Caco-2 (cell line): ENCODE measurements at places on chromosomes 11 and 22. TPM values are rescaled to one million over a fixed set of nuclear protein-coding genes. Genes with fewer than 3 reads are reported as not detected.

Gene MYO7A
- 8.9 and 10.2 TPM in 2 replicates for total RNA-seq

Gene PATE2
- total RNA-seq: not detected in 2 replicates

Gene CDON
- total RNA-seq: 5.7 and 6.8 TPM in 2 replicates

Gene TRPC6
- total RNA-seq: 0.14 and 0.32 TPM in 2 replicates

Gene KDM4E
- total RNA-seq: not detected in 2 replicates

Gene HIPK3
- 64.0 and 68.5 TPM in 2 replicates for total RNA-seq

Gene BIRC3
- 1.4 and 2.2 TPM in 2 replicates for total RNA-seq

Gene MIAT
- 0.30 and 0.41 TPM in 2 replicates for total RNA-seq

Gene OR5T2
- total RNA-seq: not detected in 2 replicates

DNA sequence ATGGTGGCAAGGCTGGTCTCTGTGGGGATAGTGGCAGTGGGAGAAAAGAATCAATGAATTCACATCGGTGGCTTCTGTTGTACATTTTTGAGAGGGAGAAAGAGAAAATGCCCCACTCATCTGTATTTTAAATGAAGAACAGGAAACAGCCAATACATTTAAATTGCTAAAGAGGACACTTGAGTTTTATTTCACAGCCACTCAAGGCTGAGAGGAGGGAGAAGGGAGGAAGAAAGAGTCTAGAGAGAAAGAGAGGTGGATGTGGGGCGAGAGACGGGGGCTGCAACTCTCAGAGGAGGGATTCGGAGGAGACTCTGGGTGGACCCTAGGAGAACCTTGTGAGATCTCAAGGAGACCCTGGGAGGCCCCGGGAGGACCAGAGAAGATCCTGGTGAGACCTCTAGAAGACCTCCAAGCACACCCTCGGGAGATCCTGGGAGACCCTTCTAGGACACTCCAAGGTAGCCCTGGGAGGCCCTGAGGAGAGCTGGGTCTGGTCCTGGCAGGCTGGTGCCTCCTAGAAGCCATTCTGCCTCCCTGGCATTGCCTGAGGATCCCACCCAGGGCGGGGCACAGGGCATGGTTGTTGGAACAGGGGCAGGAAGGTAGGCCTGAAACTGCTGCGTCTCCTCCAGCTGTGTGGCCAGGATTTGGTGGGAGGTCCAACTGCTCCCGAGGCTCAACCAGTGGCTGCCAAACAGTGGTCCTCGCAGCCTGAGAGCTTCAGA is 91.0 kb upstream of the SHISAL1 start:
- H3K36me3 ChIP-seq: no peaks in the 10 kb centered on the region
- H3K27me3 ChIP-seq: no peaks in the 10 kb centered on the region
- no peaks in the 10 kb centered on the region for H3K4me1 ChIP-seq
- H3K27ac ChIP-seq: no peak overlapping the region
- no peak overlapping the region for H3K4me3 ChIP-seq

DNA sequence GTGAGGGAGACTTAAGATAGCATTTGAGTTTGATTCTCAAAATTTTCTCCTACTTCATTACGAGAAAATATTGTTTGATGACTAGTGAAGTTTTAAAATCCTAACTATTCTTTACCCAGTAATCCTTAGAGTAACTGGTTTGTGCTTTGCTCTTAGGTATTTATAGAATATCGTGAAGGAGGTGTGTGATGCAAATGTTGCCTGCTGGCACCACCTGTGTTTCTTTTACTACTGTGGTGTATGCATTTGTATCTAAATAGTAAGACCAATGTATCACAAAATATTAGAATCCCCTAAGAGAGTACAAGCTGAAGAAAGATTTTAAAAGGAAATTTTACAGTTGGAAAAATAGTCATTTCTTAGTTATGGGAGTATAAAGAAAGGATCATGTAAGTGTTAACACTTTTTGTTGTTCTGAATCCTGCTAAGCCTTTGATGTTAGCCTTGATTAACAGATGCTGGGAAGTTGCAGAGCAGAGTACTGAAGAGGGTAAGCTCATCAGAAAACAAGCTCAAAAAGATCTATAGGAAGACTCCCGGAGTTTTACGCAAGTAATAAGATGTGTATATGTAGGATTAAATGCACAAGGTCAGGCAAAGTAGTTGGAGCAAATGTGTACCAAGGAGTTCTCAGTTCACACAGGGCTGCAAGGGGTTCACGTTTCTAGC is 102.2 kb upstream of the SLC6A5 start:
- H3K27me3 ChIP-seq: no peaks in the 10 kb centered on the region
- H3K27ac ChIP-seq: no peak overlapping the region
- no peaks in the 10 kb centered on the region for H3K4me1 ChIP-seq
- no peaks in the 10 kb centered on the region for H3K36me3 ChIP-seq
- no peak overlapping the region for H3K4me3 ChIP-seq
- no peak for DNase-seq

DNA sequence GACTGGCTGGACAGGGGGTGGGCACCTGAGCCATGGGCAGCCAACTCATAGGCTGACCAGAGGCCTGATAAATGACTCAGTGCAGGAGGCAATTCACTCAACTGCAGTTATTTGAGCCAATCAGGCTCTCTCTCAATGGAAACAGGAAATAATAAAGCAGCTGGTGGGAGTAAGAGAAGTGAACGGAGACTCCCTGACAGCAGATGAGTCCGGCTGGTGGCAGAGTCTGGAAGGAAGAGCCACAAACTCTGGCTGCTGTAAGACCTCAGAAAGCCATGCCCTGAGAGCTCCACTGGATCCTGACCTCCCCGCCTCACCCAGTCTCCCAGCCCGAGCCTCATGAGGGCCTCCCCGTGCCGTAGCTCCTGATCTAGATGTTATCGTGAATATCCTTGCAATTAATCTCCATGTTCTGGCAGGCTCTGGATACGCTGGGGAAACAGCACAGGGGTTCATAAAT is 69.8 kb downstream of the TRIM29 start:
- H3K36me3 ChIP-seq: no peaks in the 10 kb centered on the region
- no peak overlapping the region for H3K4me3 ChIP-seq
- H3K27ac ChIP-seq: no peak overlapping the region
- H3K4me1 ChIP-seq: no peaks in the 10 kb centered on the region
- H3K27me3 ChIP-seq: peaks cover 2% of the 10 kb centered on the region; the same call in 1 of the 2 replicates
- no peak for DNase-seq

- no peaks in the 10 kb centered on the region for H3K36me3 ChIP-seq
- 0 out of 2 replicates have a peak, but pooled peaks cover 3% of the 10 kb centered on the region for H3K4me1 ChIP-seq
- H3K27me3 ChIP-seq: no peaks in the 10 kb centered on the region
- peak overlapping the region; percentile 94 for H3K4me3 ChIP-seq
- DNase-seq: no peak
Measured at GRCh38 chr11:111870522-111870885, 877 bp downstream of the ALG9 start.

GRCh38 chr22:46066691-46067090 is 83.6 kb upstream of the PPARA start:
- no peaks in the 10 kb centered on the region; the same call in none of the 2 replicates for H3K27me3 ChIP-seq

DNA sequence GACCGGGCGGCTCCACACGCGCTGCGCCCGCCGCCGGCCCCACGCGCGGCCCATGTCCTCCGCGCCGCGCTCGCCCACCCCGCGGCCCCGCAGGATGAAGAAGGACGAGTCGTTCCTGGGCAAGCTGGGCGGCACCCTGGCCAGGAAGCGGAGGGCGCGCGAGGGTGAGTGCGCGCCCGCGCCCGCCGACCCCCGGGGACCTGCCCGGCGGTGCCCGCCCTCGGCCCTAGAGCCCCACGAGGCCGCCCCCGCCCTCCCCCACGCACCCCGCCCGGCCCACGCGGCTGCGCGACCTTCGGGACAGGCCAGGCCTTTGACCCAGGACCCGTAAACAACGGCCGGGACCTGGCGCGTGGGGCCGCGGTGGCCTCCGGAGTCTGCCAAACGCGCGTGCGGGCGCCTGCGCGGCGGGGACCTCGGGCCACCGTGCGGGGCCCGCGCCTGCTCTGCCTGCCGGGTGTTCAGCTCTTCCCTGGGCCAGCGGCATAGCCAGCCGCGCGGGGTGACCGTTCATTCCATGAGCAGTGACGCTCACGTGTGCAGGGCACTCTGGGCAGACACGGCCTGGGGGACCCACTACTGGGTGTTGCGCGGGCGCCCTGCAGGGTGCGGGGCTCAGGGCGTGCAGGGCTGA is at the start of gene PARVB:
PARVB (plus strand) TSS at position 15 of the 634 bp plus-strand sequence; CDS start at position 53, 38 bp downstream.
- H3K4me1 ChIP-seq: peaks cover 9% of the 10 kb centered on the region; the same call in 1 of the 2 replicates
- H3K27ac ChIP-seq: peak within 1 kb of the TSS; percentile 92
- peak; percentile 39 for DNase-seq
- no peaks in the 10 kb centered on the region for H3K36me3 ChIP-seq

- H3K4me3 ChIP-seq: no peak overlapping the region
- DNase-seq: no peak
- H3K36me3 ChIP-seq: no peaks in the 10 kb centered on the region
- no peaks in the 10 kb centered on the region for H3K4me1 ChIP-seq
Measured at GRCh38 chr11:113393501-113393985, 6.0 kb downstream of the ANKK1 start.

DNA sequence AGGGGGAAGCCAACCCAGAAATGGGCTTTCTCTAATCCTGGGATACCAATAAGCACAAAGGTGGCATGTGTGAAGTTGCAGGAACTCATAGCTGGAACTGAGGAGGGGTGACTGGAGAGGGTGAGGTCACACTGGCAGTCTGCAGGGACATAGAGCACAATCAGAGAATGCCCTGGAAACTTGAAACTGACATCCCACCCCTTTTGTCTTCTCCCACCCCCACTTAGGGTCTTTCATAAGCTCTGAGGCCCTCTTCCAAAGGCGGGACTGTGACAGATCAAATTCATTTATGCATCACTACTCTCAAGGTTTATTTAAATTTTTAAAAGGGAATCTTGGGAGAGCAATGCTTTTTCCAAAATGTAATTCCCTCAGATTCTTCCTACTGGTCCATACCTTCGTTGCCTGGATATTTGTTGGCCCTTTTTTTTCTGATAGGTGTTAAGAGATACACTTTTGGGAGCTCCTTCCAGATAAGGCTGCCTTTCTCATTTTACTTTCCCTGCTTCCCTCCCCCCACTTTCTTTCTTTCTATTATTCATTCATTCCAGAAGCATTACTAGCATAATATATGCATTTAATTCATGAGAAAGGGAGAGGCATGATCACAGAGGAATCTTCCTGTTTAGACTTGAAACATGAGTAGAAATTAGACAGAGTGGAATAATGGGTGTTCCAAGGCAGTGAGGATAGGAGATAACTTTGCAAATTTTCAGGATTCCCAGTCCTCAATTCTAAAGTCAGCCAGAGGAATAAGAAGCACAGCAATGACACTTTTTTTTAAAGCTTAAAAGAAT is 14.8 kb downstream of the OR51E2 start:
- H3K27me3 ChIP-seq: no peaks in the 10 kb centered on the region; the same call in 1 of the 2 replicates
- no peak overlapping the region for H3K4me3 ChIP-seq
- H3K4me1 ChIP-seq: no peaks in the 10 kb centered on the region
- H3K27ac ChIP-seq: no peak overlapping the region
- DNase-seq: no peak

- peak overlapping the region; percentile 63 for H3K27ac ChIP-seq
- no peaks in the 10 kb centered on the region for H3K36me3 ChIP-seq
- no peak for DNase-seq
Measured at GRCh38 chr22:43099095-43099494, 9.9 kb upstream of the TTLL1 start.

DNA sequence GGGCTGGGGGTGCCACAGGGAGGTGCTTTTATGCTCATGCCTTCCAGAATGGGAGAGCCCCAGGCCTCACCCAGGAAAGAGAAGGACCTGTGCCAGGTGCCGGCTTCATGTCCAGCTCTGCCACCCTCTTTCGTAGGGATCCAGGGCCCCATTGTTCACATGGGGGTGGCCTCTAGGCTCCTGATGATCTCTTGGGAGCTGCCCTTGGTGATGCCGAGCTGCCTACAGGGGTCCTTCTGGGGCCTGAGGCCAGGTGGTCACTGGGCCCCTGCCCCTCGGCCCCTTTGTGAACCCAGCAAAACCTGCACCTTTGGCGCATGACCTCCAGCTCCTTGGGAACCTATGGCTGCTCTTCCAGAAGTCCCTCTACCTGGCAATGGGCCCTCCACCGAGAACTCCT is 41.4 kb upstream of the SMIM38 start:
- DNase-seq: no peak
- peak overlapping the region; percentile 61 for H3K27ac ChIP-seq
- no peaks in the 10 kb centered on the region for H3K27me3 ChIP-seq
- H3K4me1 ChIP-seq: peaks cover 47% of the 10 kb centered on the region
- H3K36me3 ChIP-seq: no peaks in the 10 kb centered on the region; the same call in none of the 2 replicates
- H3K4me3 ChIP-seq: no peak overlapping the region
